ENCODE measurements at places on chromosomes 2 and 18.
A peak's percentile ranks its signal among the peaks of the same experiment; 100 is the strongest.

DNA sequence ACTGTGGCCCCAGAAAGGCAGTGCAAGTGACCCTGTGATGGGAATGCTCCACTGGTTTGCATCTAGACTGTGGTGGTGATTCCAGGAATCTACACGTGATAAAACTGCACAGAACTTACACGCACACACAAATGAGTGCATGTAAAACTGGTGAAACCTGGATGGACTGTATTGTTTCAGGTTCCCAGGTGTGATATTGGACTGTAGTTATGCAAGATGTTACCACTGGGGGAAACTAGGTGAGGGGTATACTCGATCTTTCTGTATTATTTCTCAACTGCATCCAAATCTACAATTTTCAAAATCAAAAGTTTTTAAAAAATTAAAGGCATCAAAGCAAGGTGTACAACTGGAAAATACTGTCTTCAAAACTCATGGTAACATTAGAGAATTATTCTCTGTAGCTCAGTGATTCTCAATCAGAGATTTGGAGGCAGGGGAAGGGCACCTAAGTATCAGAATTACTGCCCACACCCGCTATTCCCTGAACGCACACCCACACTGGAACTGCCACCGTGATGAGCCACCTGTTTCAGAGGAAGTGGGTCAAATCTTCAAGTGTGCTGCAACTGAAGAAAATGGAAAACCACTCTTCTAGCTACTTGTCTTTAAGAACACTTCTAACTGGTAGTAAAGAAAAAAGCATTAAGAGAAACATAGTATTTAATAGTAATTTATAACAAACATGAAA, 26.7 kb downstream of the PTPN2 start:
- no peak for DNase-seq

GRCh38 chr2:147850838-147851237, 6.0 kb downstream of the ACVR2A start:
- no peak for DNase-seq

DNA sequence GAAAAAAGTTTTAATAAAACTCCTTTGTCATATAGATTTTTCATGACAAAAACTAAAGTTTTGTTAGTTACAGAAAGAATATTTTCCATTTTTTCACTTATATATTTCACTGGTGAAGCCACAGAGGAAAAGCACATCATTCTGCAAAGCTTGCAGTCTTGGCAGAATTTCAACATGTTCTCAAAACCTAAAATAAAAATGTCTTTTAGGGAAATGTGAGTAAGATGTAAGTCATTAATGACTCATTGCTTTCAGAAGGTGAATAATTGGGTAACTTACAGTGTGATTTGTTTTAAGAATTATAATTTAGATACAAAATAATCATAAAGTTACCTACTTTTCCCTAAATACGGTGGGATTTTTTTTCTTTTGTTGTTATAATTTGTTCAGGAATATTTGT, 43.4 kb upstream of the TNFRSF11A start:
- DNase-seq = no peak

DNA sequence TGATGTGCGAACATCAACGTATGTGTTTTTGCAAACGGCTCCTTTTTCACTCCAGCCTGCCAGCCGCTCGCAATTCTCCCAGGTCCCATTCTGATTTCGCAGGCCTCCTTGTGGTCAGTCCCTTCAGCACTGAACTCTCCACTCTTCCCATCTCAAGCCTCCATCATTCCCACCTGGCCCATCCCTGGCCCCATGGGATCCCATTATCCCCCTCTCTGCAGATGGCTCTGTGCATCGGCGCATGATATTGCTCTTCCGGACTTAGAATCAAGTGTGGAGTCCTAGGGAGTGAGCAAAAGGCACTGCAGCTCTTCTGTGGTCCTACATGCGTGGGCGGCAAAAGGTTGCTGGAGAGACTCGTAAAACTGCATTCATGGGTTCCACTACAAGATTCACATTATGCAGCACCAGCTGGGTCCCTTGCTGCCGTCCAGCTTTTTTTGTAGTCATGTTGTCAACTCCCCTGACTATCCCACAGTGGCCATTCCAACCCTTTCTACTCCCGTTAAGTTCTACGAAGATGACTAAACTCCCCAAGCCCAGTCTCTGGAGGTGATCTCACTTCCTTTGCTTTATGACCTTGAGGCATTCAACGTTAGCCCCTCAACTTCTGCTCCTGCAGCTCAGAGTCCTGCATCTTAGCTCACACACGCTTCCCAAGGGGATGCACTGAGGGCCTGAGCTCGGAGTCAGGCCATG, 125.3 kb upstream of the NRP2 start:
- no peak for DNase-seq

- DNase-seq = no peak
Measured at GRCh38 chr18:73835656-73836364, 311.8 kb downstream of the FBXO15 start.

DNA sequence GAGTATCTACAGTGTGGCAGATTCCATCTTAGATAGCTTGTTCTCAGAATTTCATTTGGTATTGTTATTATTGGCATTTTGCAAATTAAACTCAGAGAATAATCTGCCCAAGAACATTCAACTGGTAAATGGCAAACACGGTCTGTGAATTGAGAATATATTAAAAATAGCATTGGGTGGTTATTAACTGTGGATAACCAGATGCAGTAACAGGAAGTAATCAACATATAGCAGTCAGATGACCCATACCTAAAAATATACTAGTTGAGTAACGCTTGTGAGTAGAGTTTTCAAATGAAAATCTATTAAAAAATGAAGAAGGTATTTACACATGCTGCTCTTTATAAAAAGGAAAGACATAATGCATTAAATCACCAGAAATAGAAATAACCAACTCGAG, 129.5 kb downstream of the ZNF804A start:
- DNase-seq = no peak

DNA sequence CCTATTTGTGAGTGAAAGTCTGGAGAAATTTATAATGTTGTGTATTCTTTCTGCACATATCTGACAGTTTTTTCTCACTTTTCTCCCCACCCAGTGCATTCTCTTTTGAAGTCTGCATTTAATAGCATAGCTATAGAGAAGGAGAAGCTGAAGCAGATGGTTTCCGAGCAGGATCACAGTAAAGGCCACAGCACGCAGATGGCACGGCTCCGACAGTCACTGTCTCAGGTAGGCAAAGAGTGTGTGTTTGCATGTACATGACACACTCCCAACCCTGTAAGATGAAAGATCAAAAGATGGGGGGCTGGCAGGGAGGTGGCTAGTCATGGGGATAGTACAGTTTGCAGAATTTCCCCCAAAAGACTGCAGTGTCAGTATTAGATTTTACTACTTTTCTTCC, 89.4 kb downstream of the PRKRA start:
- no peak for DNase-seq

GRCh38 chr18:77091366-77091765, 41.2 kb downstream of the MBP start:
- no peak for DNase-seq

DNA sequence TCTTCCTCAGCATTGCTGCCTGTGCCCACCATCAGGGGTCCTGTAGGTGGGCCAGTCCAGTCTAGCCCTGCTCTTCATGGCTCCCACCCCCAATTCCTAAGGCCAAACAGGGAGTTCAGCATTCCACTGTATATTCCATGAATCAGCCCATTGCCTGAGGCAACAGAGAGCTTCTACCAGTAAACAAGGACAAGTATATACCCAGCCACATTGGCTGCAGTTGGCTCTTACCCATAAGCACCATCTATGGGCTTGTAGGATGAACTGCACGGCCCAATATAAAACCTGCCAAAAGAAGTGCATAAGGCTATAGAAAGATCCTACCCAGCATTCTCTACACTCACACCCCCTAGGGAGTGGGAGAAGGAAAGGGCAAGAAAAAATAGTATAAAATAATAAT, 95.1 kb upstream of the SALL3 start:
- no peak for DNase-seq

- DNase-seq = peak; percentile 54
Measured at GRCh38 chr2:8821276-8822217, 15.9 kb downstream of the KIDINS220 start.

DNA sequence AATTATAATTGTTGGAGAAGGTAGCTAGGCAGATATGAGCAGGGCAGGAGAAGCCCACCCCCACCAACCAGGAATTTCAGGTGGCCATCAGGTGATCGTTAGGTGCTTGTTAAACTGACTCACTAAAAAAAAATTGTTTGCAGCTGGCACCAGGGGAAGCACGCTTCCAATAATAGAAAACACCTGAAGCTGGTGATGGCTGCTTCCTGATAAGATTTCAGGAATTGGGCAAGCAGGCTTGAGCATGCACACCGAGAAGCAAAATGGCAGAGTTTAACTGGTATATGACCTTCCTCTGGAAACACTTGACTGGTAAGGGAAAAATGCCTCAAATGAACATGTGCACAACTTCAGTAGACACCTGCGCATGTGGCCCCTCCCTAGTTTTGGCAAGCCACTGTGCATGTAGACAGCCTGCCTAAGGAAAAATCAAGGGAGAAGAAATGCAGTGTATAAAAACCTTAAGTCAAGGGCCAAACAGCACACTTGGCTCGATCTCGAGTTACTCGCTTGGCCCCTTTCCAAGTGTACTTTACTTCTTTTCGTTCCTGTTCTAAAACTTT, 292.8 kb downstream of the CCDC85A start:
- no peak for DNase-seq

DNA sequence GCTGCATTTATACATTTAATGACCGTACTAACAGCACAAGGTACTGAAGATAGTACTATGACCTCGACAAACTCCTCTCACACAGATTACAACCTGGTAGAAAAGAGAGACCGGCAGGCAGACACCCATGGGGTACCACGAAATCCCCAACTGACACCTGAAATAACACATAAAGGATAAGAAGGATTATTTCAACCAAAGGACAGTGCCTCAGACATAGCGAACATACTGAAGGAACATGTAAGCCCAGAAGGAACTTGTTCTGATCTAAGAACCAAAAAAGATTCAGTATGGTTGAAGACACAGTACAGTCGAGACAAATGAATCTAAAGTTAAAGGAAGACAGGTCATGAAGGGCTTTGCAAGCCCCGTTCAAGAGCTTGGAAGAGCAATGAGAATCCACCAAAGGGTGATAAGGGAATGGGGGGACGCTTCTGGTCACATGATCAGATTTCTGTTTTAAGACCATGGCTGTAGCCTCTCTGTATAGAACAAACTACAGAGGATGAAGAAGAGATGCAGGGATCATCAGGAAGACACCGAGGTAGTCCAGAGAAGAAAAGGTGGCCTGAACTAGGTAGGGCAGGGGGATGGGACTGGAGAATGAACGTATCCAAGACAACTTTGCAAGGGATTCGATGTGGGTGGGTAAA, 902 bp downstream of the MCFD2 start:
- DNase-seq = no peak

DNA sequence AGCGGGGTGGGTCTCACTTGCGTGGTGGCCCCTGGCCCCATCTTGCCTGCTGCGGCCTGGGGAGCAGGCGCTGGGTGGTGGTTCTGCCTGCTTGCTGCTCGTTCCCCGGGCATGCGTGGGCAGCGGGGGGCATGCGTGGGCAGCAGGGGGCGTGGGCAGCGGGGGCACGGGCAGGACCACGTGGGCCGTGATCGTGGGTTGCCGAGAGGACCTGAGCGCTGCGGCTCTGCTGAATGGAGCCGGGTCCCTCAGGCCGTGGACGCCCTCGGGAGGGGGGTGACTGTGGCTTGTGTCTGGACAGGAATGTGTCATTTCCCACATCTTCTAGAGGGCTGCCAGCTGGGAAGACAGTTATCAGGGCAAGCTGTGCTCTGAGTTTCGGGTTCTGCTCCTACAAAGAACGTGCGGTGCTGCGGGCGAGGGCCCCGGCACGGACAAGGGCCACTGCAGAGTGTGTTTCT, 8.3 kb upstream of the GAL3ST2 start:
- DNase-seq = no peak

GRCh38 chr18:37588289-37588688, 22.7 kb upstream of the CELF4 start:
- no peak for DNase-seq

Measured in hepatocyte (in vitro differentiated cells).